ENCODE measurements at places on chromosomes 3 and 15.
A peak's percentile ranks its signal among the peaks of the same experiment; 100 is the strongest.

- no peak for DNase-seq
Measured at GRCh38 chr3:25854214-25854613, 64.3 kb downstream of the OXSM start.

GRCh38 chr15:70967646-70968045, 75.0 kb downstream of the LRRC49 start:
- DNase-seq = no peak

DNA sequence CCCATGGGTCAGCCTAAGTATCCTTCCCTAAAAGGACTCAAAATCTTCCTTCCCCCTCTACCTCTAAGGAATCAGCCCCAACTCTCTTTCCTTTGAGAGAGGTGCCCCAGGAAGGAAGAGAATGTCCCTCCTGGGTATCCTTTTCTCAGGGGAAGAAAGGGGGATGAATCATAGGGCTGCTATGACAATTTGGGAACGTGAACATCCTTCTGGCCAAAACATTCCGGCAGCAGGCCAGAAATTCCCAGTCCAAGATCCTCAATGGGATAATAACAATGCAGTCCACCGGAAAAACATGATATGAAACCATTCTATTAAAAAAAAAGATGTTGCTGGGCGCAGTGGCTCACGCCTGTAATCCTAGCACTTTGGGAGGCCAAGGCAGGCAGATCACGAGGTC, 50.8 kb upstream of the CACNA2D3 start:
- no peak for DNase-seq

DNA sequence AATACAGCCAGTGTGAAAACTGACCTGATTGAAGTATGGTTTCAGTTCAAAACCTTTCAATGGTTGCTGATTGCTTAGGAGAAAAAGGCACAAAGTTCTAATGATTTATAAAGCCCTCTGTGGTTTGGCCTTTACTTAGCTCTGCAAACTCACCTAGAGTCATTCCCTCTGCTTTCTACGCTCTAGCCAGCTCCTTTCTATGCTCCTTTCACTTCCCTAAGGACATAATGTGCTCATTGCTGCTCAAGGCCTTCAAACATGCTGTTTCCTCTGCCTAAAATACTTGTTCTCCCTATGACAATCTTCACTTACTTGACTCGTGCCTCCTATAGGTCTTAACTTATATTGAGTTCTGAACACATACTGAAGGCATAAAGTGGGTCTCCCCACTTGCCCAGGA, 19.0 kb downstream of the RPL39L start:
- no peak for DNase-seq

- no peak for DNase-seq
Measured at GRCh38 chr15:78617516-78617915, 3.3 kb downstream of the CHRNA3 start.

DNA sequence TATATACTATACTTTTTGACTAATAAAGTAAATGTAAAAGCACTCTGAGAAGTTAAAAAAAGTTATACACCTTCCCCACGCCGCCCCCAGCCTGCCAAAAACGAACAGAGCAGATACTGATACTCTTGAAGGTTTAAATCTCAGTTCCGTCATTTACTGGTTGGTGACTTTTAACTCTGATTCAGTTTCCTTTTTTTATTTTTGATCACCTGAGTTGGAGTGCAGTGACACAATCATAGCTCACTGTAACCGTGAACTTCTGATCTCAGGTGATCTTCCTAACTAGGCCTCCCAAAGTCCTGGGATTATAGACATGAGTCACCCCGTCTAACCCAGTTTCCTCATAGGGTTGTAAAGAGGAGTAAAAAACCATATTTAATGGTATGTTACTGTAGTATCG, 3.3 kb upstream of the TIPIN start:
- no peak for DNase-seq

DNA sequence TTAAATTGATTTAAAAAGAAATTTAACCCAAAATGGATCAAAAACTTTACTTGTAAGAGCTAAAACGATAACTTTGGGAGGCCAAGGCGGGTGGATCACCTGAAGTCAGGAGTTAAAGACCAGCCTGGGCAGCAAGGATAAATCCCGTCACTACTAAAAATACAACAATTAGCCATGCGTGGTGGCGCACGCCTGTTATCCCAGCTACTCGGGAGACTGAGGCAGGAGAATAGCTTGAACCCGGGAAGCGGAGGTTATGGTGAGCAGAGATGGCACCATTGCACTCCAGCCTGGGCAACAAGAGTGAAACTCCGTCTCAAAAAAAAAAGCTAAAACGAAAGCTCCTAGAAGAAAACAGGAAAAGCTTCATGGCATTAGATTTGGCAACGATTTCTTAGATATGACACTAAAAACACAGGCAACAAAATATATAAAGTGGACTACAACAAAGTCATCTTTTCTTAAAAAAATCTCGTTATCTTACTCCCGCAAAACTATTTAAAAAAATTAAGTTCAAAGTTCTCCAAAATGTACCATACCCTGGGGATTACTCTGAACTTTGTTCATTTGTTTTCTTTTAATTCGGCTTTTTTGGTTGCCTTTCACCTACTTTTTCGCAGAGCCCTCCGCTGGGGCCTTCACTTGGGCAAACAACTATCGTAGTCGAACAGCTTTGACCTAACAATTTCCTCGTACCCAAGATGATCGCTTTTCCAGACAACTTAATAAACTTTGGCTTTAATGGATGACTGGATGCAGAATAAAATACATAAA, 2.9 kb downstream of the HDDC3 start:
- no peak for DNase-seq

DNA sequence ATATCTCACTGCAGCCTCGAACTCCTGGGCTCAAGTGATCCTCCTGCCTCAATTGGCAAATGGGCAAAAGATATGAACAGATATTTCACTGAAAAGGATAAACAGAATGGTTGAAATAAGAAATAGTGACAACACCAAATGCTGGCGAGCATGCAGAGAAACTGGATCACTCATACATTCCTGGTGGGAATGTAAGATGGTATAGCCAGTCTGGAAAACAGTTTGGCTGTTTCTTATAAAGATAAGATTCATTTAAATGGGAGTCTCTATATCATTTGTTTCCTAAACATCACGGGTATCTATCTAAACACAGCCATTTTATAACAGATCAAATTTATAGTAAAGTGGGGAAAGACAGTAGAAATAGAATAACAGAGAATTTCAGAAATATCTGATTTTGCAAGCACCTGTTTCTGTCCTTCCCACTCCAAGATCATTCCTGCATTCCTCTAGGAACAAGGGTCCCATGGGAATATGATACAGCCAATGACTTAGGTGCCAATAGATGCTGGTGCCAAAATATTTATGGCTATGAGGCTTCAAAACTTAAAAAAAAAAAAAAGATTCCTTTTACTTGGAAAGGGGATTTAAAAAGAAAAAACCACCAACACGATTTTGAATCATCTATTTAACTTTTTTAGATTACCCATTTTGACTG, 9.9 kb upstream of the TFDP2 start:
- DNase-seq = no peak

- no peak for DNase-seq
Measured at GRCh38 chr15:51106481-51106880, 11.8 kb upstream of the TNFAIP8L3 start.

DNA sequence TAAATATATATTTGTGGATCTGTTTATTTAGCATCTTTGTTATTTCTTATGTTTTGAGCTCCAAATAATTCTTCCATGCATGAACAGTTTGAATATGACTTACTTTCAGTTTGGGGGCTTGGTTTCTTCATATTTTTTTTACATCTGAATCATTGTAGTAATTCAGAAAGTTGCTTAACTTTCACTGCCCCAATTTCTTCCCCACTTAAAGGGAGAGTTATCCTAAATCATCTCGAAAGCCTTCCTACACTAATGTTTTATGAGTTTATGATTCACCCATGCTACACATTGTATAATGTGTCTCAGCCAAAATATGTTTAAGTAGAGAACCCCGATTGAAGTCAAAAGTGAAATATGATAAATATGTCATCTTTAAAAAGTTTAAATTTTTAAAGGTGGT, 47.8 kb downstream of the SPRED1 start:
- no peak for DNase-seq

- DNase-seq = no peak
Measured at GRCh38 chr15:81865850-81866537, 179.8 kb downstream of the MEX3B start.

- no peak for DNase-seq
Measured at GRCh38 chr3:21484057-21484827, 266.8 kb downstream of the ZNF385D start.

DNA sequence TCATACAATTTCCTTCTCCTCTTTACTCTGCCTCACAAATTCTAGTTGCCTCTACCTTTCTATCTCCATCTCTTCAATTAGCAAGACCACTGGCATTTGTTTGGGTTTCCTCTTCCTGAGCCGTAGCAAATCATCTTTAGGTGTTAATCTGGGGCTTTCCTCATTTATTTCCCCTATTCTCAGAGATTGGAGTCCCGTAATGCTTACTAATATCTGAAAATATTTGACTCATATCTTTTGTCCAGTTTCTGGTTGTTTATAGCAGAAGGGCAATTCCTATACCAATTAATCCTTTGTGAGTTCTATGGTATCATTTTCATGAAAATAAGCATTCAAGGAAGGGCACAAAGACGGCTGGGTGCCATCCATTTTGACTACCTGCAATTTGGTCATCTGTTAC, 103.7 kb downstream of the NR2E3 start:
- DNase-seq = no peak

DNA sequence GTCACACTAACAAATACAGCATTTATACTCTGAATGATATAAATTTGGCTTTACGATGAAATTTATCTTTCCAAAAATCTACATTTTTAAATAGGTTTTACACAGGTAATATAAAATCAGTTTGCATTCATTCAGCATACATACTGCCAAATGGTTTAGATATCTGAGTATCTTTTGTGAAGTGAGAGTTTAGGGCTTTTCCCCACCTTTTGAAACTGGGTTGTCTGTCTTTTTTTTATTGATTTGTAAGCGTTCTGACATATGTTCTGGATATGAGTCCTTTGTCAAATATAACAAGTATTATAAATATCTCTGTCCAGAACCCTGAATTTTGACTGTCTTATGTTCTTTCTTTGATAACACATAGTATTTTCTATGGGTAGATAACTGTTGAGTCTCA, 42.4 kb downstream of the GABPB1 start:
- DNase-seq = no peak

DNA sequence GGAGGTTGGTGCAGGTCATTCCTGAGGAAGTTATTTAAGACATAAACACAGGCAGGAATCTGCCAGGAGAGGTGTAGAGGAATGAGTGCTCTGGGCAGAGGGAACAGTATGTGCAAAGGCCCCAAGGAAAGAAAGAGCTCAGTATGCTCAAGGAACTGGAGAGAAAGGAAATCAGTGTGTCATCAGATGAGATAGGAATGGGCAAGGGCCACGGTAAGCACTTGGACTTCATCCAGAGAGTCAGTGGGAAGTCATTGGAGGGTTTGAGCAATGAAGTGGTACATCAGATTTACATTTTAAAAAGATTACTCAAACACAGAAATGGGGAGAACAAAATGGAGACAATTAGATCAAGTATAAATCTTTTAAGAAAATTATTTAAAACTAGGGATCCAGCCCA, 272.2 kb downstream of the ADAMTSL3 start:
- no peak for DNase-seq

DNA sequence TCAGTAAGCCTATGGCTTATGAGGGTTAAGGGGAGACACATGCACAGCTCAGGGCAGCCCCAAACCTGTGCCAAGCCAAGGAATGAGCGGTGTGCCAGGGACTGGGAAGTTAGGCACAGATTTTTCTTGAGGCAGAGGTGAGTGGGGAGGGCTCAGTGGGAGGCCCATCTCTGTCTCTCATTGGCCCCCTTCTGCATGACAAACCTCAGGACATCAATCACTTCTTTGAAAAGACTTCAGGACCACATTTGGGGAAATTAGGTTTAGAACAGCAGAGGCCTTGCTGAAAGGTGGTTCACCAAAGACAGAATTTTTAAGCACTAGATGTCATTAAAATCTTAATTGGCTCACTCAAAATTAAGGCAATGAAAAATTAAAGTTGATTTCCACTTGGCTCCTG, 57.2 kb downstream of the RAB11A start:
- no peak for DNase-seq

DNA sequence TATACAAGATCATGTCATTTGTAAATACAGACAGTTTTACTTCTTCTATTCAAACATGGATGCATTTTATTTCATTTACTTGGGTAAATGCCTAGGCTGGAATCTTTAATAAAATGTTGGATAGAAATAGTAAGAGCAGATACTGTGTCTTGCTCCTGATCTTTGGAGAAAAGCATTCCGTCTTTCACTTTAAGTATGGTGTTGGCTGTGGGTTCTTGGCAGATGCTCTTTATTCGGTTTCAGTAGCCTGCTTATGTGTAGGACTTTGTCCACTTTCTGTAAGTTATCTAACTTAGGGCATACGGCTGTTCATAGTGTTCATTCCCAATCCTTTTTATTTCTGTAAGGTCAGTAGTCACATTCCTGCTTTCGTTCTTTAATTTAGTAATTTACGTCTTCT, 303.0 kb downstream of the ADAMTS17 start:
- DNase-seq = no peak

- no peak for DNase-seq
Measured at GRCh38 chr3:145145461-145145860, 1015.5 kb downstream of the PLOD2 start.

GRCh38 chr15:43826508-43827341, at the start of gene WDR76:
WDR76 (plus strand) TSS chr15:43827002; CDS start chr15:43827033, 31 bp downstream.
- DNase-seq = peak; percentile 89

GRCh38 chr15:74269362-74270035, 33.4 kb downstream of the CCDC33 start:
- no peak for DNase-seq

- peak; percentile 83 for DNase-seq
Measured at GRCh38 chr3:46693038-46693891, at the start of gene ALS2CL. ALS2CL (minus strand) TSS chr3:46693679; CDS start chr3:46689440, 4,239 bp downstream.

GRCh38 chr3:58049143-58049785, 41.0 kb downstream of the FLNB start:
- DNase-seq = peak; percentile 78

GRCh38 chr15:101530224-101530958, 40.9 kb upstream of the PCSK6 start:
- DNase-seq = no peak

- DNase-seq = no peak
Measured at GRCh38 chr15:67253549-67254237, 768 bp downstream of the AAGAB start.

DNA sequence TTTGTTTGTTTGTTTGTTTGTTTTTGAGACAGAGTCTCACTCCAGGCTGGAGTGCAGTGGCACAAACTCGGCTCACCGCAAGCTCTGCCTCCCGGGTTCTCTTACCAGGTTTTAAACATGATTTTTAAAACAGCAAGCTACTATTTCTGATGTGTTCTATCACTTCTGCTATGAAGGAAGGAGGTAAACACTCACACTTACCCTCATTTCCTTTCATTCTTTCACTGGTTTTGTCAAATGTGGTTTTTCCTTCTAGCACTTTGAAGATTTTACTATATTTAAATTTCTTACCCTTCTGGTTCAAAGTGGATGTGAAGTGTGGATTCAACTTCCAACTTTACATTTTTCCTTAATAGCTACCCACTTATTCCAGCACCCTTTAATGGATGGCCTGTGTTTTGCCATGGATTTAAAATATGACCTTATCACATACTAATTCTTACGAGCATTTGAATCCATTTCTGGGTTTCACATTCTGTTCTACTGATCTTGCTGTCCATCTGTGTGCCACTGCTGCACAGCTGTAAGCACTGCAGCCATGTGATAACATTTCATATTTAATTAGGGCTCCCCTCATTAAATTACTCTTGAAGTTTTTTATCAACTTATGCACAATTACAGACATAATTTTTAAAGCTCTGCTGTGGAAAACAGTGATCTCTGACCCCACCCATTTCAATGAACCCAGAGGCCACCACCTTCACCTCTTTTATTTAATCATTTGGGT, 42.3 kb downstream of the TXNRD3 start:
- DNase-seq = no peak
